ENCODE measurements at places on chromosomes 2 and 18.
A peak's percentile ranks its signal among the peaks of the same experiment; 100 is the strongest.

GRCh38 chr18:79402977-79403722, 7.4 kb downstream of the NFATC1 start:
- DNase-seq = no peak

- DNase-seq = peak; percentile 24
Observed at GRCh38 chr2:46363535-46364170, 66.4 kb downstream of the EPAS1 start.

DNA sequence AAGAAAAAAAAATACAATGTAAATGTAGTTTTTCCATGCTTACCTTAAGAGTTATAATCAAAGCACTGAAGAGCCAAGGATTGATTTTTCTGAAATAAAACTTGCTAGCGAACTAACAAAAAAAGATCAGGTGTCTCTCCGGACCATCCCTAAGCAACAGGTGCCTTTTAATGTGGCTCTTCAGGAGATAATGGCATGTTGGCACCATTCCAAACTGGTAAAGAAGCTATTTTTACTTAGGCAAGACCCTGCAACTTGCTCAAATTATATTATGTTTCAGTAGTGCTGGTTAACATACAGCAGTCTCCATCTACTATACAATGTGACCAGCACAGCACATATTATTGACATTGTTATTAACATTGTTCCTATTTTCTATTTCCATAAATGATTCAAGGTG, 2.3 kb upstream of the GCC2 start:
- DNase-seq = no peak

DNA sequence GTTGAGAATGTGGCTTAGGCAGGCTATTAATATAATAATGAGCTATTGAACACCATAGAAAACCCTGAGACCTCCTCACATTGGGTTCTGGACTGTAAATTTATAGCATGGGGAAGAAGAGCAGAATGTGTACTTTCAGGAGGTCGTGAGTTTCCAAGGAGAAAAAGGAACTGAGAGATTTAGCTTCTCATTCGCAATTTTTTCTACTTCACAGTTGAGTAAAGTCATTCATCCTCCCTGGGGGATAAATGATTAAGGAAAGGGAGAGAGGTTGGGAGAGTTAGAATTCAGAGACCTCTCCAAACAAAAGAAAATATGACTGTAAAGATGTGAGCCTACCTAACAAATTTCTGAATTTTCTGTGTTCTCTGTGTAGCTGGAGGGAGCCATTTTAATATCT, 205.8 kb upstream of the CYRIA start:
- DNase-seq = no peak

- DNase-seq = no peak
Observed at GRCh38 chr18:22971038-22971437, 37.9 kb downstream of the RBBP8 start.

GRCh38 chr2:136124805-136125204, 6.9 kb upstream of the CXCR4 start:
- no peak for DNase-seq

DNA sequence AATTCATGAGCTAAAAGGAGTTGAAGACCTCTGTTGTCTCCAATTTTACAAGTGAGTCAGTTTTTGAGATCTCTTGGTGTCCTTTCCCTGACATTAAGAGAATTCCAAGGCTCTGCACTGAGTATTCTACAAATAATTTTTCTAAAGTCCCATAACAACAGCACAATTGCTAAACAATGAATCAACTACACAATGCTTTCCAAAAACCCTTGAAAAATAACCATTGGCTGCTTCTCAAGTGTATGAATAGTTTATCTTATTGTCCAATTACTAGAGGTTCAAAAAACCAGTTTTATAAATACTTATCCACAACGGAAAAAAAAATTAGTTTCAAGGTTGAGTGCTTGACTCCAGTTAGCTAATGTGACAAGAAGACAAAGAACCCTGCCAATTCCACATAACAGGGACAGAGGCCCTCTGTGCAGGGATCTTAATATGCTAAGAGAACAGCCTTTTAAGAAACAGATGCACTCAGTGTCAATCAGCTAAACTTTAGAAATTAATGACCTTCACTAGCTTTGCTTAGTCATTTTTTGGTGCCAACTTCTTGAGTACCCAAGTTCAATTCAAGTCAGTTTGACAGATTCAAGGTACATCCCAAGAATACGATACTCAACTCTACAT, 266.6 kb upstream of the CYP26B1 start:
- no peak for DNase-seq

- no peak for DNase-seq
Observed at GRCh38 chr2:64942693-64943092, 46.5 kb upstream of the SLC1A4 start.

DNA sequence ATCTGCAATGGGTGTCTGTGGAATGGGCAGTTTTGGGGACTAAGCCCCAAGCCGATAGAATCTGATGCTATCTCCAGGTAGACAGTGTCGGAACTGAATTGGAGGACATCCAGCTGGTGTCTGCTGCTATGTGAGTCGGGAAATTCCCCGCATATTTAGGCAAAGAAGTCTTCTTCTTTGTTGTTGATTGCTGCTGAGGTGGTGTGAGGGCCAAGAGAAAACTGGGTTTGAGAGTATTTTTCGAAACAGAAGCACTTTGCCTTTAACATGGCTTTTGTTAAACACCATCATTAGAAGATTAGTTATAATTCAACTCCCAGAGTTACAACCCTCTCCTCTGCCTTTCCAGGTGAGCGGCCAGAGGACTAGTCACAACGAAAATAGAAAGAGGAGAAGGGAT, 49.4 kb upstream of the ACTR3 start:
- no peak for DNase-seq

- no peak for DNase-seq
Observed at GRCh38 chr2:120528051-120528692, 182.2 kb downstream of the INHBB start.

DNA sequence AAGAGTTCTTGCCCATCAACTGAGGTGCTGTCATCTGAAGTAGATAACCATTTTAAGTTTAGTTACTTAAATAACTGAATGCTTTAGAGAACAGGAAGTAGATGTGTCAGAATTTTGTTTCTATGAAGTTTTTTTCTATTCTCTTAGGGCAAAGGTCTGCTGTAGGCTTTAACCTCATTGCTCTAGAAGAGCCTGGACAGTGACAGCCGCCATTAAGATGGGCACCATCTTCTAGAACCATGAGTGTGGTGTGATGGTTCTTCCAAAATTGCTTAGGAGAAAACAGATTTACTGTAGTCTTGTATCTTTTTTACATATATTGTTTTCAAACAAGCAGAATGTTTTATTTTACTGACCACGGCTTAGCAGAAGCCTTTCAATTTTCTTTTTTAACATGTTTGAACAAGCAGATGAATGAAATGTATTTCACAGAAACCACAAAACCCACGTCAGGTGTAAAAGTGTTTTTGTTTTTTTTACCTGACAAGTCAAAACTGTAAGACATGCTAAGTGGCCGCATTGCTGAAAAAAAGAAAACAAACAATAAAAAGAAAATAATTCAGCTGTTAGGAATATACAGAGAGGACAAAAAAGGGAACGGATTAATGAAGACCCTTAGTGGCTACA, 77.9 kb downstream of the PRELID3A start:
- DNase-seq = no peak

GRCh38 chr2:223805008-223805407, 32.4 kb downstream of the AP1S3 start:
- DNase-seq = no peak

DNA sequence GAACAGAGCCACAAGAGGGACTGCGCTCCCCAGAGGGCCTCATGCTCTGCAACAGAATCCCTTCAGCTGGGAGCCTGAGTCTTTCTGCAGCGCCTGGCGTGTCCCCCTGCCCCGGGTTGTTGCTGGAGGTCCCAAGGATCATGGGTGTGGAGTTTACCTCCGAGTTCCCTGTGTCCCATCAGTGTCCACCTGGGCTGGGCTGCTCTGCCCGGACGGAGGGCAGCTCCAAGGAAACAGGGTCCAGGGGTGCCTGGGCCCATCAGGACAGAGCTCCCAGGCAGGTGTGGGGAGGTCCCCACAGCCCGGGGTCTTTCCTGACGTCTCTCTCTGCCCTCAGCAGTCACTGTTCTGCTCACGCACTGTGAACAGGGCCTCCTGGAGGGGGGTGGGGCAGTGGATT, 63.5 kb downstream of the EMILIN2 start:
- DNase-seq = no peak

DNA sequence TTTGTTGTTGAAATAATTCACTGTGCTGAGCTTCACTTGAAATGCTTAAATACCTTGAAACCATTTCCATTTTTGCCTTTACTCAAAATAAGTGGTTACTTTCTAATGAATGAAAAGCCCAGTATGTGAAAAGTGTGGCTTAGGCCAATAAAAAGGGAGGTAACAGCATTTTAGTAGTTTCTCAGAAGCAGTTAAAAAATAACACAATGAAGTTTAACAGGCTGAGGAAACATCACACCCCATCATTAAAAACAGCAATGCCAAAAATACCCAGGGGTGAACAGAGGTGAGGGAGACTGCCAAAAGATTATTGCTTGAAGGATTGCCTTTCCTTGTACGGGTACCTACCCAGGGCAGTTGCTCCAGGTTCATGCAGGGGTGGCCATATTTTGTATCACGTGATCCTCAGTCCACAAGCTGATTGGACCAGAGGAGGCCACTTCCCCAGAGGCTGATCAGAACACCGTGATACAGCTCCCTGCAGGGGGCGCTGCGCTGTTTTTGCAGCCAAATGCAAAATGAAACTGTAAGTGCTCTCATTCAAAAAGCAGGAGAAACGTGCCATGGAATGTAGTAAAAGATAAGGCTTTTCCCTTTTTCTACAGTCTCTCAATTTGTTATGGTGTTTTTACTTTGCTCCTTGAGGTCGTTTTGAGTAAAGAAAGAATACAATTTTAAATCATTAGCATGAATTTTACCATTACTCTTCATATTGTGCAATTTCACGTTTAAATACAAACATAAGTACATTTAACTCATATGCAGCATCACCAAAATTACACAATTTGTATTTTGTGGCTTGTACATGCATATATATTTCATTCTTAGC, 70.2 kb upstream of the SH3BP4 start:
- DNase-seq = peak; percentile 63

- DNase-seq = no peak
Observed at GRCh38 chr18:30775629-30776028, 266.9 kb downstream of the DSC3 start.

GRCh38 chr2:157325786-157326185, at the start of gene ERMN:
Gene ERMN (minus strand): TSS chr2:157325824. CDS start chr2:157325642, 182 bp downstream.
- DNase-seq = no peak

- DNase-seq = no peak
Observed at GRCh38 chr2:217929757-217930707, 72.8 kb downstream of the TNS1 start.

GRCh38 chr2:45748239-45748638, 96.8 kb downstream of the PRKCE start:
- no peak for DNase-seq

- no peak for DNase-seq
Observed at GRCh38 chr2:182447863-182448262, 21.0 kb upstream of the PDE1A start.

GRCh38 chr18:56296381-56296780, 342.0 kb downstream of the TXNL1 start:
- no peak for DNase-seq

DNA sequence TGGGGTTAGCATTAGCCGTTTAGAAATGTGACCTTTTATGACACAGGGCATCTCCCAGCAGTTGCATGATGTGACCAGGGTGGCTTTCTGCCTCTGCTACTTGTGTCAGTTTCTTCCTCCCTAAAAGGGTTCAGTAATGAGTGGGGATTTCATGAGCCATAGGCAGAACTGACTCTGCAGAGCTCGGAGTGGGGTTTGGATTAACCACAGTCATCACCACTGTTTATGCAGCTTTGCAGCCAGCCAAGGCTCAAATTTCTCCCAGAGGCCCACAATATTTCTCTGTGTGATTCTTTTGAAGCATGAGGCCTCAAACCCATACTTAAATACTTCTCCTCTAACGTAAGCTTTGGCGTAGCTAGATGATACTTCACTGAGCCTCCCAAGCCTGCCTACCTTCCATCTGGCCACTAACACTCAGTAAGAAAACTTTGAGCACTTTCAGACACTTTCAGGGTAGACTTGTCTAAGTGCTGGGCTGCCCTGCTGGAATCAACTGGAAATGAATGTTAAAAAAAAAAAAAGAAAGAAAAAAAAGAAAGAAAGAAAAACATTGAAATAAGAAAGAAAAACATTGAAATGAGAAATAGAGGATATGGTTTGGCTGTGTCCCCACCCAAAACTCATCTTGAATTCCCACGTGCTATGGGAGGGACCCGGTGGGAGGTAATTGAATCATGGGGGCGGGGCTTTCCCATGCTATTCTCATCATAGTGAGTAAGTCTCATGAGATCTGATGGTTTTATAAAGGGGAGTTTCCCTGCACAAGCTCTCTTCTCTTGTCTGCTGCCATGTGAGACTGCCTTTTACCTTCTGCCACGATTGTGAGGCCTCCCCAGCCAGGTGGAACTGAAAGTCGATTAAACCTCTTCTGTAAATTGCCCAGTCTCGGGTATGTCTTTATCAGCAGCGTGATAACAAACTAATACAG, 11.5 kb upstream of the LAPTM4A start:
- DNase-seq = no peak

- DNase-seq = no peak
Observed at GRCh38 chr2:96431319-96431718, 73.8 kb downstream of the NEURL3 start.

DNA sequence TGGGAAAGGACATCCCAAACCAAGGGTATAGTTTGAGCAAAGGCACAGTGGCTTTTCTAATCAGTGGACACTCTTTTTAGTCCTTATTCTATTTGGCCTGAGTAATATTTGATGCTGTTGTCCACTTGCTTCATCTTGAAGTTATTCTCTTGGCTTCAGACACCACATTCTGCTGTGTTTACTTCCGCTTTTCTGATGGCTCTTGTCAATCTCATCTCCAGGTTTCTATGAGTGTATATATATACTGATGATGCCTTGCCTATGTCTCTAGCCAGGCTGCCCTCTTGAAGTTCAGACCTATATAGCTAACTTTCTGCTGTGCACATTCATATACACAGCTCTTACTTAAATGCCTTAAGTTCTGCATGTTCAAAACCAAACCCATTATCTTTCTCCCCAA, 83.1 kb downstream of the EFEMP1 start:
- no peak for DNase-seq

- no peak for DNase-seq
Observed at GRCh38 chr2:11090187-11090586, 65.1 kb upstream of the SLC66A3 start.

DNA sequence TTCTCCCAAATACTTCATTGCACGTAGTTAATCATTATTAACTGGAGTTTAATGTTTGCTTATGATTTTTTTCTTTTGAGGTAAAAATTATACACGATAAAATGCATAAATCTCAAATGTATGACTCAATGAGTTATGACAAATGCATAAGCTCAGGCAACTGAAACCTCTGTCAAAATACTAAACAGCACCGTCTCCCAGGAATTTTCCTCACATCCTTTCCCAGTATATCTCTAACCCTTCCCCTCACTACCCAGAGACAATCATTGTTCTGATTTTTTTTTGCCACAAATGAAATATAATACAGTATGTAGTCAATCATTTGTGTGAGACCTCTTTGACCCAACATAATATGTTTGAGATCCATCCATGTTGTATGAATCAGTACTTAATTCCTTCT, 606.5 kb downstream of the CPS1 start:
- DNase-seq = no peak

DNA sequence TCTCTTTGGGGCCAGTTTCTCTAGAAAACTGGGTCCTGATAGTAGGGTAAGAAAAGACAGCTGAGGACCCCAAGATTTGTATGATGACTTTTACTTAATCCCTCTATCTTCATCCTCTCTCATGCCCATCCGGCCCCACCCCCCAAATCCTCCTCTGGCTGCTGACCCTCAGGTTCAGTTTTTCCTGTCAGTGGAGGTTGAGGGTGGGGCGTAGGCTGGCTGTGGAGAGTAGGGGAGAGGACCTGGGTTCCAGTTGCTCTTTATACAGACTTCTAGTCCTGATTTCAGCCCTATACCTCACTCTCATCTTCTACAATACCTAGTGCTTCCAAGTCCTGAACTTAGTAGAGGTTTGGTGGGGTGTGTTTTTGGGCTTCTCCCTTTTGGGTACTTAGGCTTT, 28.4 kb downstream of the PLEKHA3 start:
- DNase-seq = no peak
